ENCODE measurements at places on chromosomes 4 and X.

DNA sequence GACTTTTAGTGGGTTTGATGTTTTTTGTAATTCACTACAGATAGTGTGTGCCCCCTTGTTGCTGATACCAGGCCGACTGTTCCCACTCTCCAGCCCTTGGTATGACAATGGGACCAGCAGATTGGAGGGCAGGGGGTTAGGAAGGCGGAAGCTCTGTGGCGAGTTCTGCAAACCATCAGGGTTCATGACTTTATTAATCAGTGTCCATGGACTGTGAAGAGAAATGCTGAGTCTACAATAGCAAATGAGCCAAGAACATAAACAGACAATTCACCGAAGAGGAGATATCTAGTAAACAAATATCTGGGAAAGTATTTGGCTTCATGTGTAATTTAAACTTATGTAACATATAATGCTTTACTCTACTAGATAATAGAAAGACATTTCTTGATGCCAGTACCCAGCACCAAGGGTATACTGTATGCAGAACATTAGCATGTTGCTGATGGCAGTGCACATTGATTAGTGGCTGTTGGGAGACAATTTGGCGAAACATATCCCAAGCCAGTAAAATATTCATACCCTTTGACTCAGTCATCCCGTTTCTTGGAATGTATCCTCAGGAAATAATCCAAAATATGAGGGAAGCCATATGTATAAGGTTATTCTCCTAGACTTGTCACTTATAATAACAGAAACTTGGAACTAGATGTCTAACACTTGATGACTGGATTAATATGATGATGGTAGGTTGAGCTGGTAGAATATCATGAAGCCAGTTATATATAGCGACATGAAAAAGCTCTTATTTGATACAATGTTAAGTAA is 169.4 kb downstream of the PTTG2 start:
- DNase-seq: no peak

DNA sequence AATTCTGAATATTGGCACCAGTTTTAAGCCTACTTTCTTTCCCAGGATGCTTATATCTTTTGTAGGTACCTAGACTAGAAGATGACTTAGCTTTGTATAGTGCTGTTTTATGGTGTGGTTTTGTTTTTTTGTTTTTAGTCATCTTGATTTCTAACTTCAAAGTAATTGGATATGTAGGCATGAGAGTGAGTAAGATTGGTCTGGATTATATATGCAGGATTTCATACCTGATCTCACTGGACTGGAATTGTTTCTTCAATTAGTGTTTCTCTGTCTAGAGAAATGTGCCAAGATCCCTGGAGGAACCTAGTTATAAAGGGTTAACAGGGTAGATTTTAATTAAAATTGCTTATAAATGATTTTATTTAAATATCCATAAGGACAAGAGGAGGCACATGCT is 23.1 kb downstream of the NAP1L5 start:
- no peak for DNase-seq

- no peak for DNase-seq
Measured at GRCh38 chr4:55125087-55125721, at the start of gene KDR. KDR (minus strand) TSS chr4:55125595; CDS start chr4:55125293, 302 bp downstream.

DNA sequence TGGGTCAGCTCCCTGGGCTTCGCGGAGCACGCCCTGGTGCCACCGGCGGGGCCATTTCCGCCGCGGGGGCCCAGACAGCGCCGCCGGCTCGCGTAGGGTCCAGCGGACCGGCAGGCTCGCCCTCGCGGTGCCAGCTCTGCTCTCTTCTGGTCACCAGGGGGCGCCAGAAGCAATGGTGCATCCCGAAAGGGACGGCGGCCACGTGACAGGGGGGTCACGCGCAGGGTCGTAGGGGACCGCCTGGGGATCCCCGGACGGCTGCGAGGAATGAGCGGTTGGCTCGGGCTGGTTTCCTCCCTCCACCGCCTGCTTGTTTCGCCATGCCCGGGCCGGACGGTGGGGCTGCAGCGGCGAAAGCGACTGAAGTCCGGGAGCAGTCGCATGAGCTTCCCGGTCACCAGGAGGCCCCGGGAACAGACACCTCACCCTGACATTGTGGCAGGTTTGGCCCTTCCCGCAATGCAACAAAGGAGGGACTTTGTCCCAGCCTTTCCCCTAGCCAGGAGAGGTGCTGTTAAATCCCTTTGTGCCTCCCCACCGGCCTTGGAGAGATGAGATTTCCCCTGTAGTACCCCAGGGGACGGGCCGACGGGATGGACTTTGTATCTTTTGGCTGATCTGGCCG is 15.8 kb downstream of the ZCCHC12 start:
- DNase-seq: peak; percentile 27

- DNase-seq: no peak
Measured at GRCh38 chrX:34656842-34657725, at the start of gene TMEM47. TMEM47 (minus strand) TSS chrX:34657285; CDS start chrX:34657029, 256 bp downstream.

- no peak for DNase-seq
Measured at GRCh38 chr4:105755375-105755774, 46.8 kb downstream of the GSTCD start.

- DNase-seq: no peak
Measured at GRCh38 chrX:114028907-114029662, 554.8 kb upstream of the HTR2C start.

GRCh38 chrX:115373308-115373707 is 83.8 kb downstream of the LUZP4 start:
- DNase-seq: no peak

- DNase-seq: no peak
Measured at GRCh38 chrX:40281336-40282005, 183.7 kb upstream of the BCOR start.

DNA sequence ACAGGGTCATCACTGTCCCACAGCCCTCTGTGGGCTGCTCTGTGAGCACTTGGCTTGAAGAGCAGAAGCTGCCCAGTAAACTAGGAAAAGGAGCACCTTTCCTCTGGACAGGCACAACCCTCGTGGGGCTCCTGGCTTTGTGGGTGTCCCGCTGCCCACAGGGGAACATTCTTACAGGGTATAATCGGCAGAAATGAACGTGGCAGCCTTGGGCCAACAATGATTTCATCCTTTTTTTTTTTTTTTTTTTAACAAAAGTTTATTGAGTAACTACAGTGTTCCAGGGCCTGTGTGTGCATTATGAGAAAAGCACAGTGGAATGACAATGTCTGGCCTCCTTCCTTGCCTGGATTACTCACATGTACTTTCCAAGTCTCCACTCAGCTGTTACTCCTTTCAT is 197.2 kb downstream of the PDGFC start:
- DNase-seq: no peak

GRCh38 chr4:94516999-94517398 is 65.3 kb downstream of the PDLIM5 start:
- no peak for DNase-seq

DNA sequence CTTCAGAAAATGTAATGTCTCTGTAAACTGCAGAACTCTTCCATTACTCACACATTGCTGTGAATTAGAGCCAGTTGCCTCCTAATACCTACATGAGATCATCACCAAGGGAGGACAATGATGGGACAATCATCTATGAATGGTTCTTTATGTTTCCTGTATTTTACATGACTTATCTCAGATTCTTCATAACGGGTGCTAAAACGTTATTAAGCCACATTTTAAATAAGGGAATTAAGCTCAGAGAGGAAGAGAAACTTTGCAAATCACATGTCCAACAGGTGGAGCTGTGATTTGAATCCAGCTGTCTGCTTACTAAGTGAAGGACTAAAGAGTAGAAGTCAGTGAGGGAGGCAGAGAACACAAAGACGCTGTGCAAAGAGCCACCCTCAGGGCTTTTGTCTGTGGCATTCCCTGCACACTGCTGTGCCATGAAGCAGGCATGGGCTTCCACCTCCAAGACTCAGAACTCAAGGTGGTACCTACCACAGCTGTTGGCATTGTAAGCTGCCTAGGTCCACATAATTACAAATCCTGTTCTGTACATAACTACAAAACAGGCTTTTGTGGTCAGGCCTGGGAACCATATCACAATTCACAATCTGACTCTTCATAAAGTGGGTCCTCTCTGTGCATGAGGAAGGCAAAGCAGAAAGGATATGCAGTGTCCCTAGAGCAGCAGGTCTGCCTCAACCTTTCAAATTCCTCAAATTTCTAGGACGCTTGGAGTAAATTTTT is 12.8 kb downstream of the TBC1D9 start:
- DNase-seq: no peak

DNA sequence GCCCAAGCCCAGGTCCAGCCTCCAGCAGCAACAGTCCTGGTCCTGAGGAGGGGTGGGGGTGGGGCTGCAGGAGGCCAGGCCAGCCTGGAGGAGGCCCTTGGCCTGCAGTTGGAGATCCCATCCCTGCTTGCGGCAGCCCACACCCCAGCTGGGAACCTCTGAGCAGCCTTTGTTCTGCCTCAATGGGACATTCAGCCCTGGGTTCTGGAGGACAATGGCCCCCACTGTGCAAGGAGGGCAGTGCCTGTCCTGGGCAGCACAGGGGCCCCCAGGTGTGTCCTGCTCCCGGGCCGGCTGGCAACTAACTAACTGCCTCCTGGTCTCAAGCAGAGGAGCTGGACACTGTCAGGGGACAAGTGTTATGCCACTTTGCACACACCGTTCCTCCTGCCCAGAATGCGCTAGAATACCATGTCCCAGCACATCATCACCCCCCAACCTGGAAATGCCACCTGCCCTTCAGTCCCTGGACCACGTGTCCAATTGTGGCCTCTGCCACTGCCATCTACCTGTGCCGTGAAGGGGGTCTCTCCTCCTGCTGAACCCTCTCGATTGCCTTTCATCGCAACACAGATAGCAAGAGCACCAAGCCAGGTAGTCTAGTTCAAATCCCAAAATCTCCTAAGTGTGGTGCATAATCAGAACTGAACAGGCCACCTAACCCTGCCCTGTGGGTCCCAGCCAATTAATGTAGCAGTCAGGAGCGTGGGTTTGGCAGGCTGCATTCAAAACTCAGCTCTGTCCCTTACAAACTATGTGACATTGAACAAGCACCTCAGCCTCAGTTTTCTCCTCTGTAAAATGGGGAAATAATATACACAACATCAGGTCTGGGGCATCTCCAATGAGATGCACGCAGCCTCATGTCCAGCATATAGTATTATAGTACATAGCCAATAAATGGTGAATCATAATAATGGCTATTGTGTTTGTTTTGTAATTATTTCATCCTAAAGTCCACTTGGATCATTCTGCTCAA is 8.8 kb downstream of the PPP2R2C start:
- DNase-seq: no peak

GRCh38 chr4:158766434-158767044 is 2.3 kb upstream of the FNIP2 start:
- no peak for DNase-seq

DNA sequence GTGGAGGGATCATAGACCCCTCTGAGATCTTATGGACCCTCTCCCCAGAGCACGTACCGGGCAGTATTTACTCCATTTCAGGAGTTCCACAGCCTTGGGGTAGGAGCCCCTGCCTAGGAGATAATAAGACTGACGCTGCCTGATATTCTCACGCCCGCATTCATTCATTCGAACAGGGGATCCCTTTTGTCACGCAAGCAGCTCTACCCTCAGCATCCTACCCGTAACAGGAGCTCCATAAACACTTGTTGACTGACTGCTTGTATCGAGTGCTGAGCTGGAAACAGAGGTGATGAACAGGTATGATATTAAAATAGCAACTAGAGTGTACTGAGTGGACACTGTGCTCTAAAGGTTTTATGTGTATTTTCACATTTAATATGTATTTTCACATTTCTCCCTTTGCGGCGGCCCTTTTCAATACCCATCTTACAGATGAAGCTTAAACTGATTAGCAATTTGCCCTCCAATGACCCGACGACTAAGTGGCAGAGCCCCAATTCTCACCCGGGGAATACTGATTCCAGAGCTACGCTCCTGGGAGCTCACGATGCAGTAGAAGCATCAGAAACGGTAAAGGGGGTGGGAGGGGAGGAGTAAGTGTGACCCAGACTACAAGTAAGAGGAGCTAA is 888 bp downstream of the RAB28 start:
- no peak for DNase-seq

DNA sequence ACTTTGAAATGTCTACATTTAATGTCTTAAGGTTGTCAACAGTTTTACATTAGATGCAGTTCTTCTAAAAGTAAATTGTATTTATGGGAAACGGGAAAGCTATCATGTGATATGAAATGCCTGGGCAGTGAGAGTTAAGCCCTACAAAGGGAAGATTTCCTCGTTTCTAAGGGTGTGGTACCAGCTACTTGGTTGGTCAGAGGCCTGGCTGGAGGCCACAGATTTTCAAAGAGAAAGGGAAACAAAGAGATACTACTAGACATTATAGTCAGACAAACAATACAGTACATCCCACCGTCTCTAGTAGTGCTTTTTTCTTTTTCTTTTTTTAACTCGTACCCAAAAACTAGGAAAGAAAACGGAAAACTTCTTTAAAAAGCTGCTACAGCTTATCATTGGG is 467.8 kb downstream of the PCDH7 start:
- DNase-seq: no peak

- DNase-seq: no peak
Measured at GRCh38 chrX:54029529-54030143, 14.6 kb downstream of the PHF8 start.

DNA sequence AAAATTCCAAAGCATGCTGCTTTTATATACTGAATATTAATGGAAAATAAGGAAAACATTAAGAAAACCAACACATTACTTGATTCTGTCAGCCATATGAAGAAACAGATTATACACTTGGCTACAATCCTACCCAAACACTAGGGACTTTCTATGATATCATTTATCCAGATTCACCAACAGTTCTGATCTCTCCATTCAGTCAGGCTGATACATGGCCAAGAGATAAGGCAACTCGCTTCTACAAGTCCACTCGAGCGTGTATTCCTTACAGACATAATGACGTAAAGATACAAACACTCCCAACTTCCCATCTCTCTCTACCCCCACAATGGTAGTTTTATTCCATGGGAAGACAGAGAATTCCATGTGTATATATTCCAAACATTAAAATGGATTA is 44.5 kb downstream of the NEK1 start:
- DNase-seq: no peak

DNA sequence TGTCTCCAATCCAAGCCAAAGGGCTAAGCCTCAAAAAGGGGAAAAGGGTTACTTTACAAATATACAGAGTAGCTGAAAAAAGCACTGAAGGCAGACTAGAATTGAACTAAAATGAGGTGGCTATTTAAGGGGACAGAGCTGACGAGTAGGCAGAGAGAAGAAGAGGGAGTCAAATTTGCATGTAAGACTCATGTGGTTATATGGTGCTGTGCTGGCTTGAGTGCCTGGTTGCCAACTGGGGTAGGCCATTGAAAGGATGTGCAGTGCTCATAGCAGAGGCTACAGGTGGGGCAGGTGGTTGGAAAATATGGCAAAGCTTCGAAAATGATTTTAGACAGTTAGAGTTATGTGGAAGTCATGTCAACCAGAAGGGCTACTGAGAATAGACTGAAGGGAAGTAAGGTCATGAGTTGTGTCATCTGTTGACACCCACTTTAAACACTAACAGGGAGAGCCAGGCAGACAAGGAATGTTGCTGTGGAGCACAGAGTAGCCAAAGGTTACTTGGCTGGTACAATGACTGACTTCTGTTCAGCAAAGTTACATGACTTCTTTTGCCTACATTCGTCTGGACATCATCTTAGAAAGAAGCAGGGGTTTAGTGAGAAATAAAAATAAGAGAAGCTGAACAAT is 1210.4 kb downstream of the ADGRL3 start:
- DNase-seq: no peak

DNA sequence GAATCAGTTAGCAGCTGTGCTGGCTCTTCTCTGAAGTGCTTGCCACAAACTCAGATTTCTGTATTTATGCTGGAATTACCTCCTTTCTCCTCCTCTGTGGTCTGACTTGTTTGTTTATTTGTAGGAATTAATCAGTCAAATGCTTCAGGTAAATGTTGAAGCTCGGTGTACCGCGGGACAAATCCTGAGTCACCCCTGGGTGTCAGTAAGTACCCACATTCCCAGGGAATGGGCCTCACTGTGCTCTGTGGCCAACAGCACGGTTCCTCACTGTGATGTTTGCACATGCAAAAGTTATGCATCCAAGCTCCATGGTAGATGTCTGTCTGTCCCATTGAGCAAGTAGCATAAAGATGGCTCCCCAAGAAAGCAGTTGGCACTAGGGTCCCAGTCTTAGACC is 169.9 kb downstream of the DCLK2 start:
- no peak for DNase-seq
